T-helper 1 cell treated with Interleukin-12 subunit alpha and Interleukin-12 subunit beta and Interleukin-4 antibody, amounts not matched to agents 30 ng/mL and 1 ng/mL, for 36 hours (primary cell): ENCODE measurements at places on chromosomes 3 and 15. TPM values are rescaled to one million over a fixed set of nuclear protein-coding genes. Genes with fewer than 3 reads are reported as not detected.

The CLEC3B gene
- total RNA-seq: 1.0 TPM in 1 of 2 replicates, not detected in the other

The HRH1 gene
- 0.12 and 0.17 TPM in 2 replicates for total RNA-seq

The LDHAL6B gene
- total RNA-seq: not detected in 2 replicates

The FAM174B gene
- 3.1 and 4.8 TPM in 2 replicates for total RNA-seq

The ITGA11 gene
- 0.90 and 1.7 TPM in 2 replicates for total RNA-seq

The ECE2 gene
- total RNA-seq: not detected in 2 replicates

The PARP3 gene
- total RNA-seq: 14.0 and 18.8 TPM in 2 replicates

The FBXO40 gene
- total RNA-seq: not detected in 2 replicates

The RASSF1 gene
- total RNA-seq: 70.3 and 70.4 TPM in 2 replicates

The CKMT1B gene
- 0.20 and 0.32 TPM in 2 replicates for total RNA-seq

The CD200 gene
- total RNA-seq: 14.0 and 14.8 TPM in 2 replicates

The COLQ gene
- 3.6 and 3.8 TPM in 2 replicates for total RNA-seq

The PAQR9 gene
- total RNA-seq: not detected in 2 replicates

The THRB gene
- not detected in 2 replicates for total RNA-seq

The ADAMTS7 gene
- 0.15 and 0.32 TPM in 2 replicates for total RNA-seq

The IMPG2 gene
- 0.51 and 0.54 TPM in 2 replicates for total RNA-seq

The ACP3 gene
- total RNA-seq: not detected in 2 replicates

The CEMIP gene
- 0.12 TPM in 1 of 2 replicates, not detected in the other for total RNA-seq

The C3orf33 gene
- 0.46 and 0.83 TPM in 2 replicates for total RNA-seq

The SOX14 gene
- total RNA-seq: not detected in 2 replicates

The ATP13A5 gene
- not detected in 2 replicates for total RNA-seq

The SLC12A1 gene
- total RNA-seq: not detected in 2 replicates
